DMS 273 treated with DMSO at 0.1 percent for 48 hours (cell line): ENCODE measurements at places on chromosomes 4 and X.
A peak's percentile ranks its signal among the peaks of the same experiment; 100 is the strongest.

DNA sequence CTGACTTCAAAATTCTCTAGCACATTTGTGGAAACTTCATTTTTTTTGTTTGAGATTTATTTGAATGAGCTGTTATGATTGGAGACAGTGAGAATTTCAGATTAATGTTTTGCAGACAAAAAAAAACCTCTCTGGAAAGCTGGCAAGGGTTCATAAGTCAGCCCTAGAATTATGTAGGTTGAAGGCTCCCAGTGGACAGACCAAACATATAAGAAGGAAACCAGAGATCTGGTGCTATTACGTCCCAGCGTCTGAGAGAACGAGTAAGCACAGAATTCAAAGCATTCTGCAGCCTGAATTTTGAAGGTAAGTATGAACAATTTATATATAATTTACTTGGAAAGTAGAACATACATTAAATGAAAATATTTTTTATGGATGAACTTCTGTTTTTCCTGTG lies at the start of gene AGTR2:
AGTR2 (plus strand) TSS at position 234 of the 400 bp plus-strand sequence. CDS start 1,537 bp downstream, outside the sequence.
- DNase-seq: no peak

DNA sequence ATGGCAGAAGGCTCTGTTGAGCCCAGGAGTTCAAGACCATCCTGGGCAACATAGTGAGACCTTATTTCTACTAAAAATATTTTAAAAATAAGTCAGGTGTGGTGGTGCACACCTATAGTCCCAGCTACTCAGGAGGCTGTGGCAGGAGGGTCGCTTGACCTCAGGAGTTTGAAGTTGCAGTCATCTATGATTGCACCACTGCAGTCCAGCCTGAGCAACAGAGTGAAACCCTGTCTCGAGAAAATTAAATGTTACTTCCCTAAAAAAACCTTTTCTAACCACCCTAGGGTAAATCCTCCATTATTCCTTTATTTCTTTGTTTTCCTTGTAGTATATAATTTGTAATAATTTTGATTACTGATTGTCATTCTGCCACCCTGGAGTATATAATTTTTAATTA lies 7.9 kb downstream of the FAM200B start:
- DNase-seq: no peak

- DNase-seq: no peak
These were observed 47.6 kb upstream of the DRP2 start for GRCh38 chrX:101171883-101172400.

DNA sequence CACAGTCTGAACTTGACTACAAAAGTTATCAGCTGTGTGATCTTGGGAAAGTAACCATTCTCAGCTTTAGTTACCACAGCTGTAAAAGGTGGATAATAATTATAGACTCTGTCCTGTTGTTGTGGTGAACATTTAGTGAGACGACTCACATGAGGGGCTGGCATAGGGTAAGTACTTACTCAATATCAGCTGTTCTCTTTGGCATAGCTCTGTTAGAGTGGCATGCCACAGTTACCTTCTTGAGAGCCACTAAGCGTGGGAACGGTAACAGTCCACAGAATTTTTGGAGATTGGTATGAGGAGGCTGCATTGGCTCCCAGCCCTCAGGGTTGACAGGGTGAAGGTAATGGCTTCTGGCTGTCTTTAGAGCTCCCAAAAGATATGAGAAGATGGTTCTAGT lies 13.2 kb upstream of the HAND2 start:
- DNase-seq: no peak

DNA sequence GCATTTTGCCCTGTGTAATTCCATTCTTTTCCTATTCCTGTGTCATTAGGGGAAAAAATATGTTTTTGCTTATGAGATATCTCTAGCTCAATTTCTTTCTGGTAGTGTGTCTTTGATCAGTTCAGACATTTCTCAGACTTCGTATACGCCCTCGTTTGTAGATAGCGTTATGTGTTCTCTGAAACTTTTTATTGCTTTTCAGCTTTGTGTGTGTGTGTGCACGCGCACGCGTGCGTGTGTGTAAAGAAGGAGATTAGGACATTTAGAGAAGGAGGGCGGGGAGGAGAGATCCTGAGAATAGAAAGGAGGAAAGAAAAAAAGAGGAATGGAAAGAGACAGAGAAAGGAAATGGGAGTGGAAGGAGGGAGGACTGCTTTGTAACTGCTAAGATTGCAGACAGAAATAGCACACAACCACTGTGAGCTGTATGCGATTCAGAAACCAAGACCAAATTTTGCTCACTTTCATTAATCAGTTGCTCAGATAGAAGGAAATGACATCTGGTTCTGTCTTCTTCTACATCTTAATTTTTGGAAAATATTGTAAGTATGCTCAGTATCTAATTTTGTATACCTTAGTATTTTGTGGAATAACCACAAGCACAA lies at the start of gene RXFP1:
RXFP1 (plus strand) TSS at position 399 of the 605 bp plus-strand sequence; CDS start at position 494, 95 bp downstream.
- DNase-seq: no peak

- no peak for DNase-seq
These were observed 136.9 kb upstream of the VCX start for GRCh38 chrX:7706032-7706431.

- no peak for DNase-seq
These were observed 490 bp downstream of the RWDD4 start for GRCh38 chr4:183658362-183659028.

GRCh38 chr4:40515398-40516293 lies 114.0 kb downstream of the RBM47 start:
- no peak for DNase-seq

DNA sequence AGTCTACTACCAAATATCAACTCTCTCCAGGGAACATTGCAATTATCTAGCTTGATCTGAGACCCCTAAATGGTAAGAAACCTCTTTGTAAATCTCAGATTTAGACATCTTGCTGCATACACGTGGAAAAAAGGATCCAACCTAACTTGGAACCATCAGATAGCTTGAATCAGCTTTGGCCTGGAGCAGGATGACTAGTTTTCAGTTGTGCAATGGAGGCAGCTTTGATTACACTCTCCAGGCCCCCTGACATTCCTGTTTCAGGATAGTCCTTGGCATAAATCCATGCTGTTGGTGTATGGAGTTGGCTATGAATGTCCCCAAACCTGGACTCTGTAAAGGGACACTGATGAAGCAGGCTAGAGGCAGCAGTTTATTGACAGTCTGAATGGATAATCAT lies 1061.9 kb upstream of the TENM3 start:
- DNase-seq: no peak

GRCh38 chrX:69493766-69494165 lies 10.4 kb upstream of the NALF2 start:
- no peak for DNase-seq

DNA sequence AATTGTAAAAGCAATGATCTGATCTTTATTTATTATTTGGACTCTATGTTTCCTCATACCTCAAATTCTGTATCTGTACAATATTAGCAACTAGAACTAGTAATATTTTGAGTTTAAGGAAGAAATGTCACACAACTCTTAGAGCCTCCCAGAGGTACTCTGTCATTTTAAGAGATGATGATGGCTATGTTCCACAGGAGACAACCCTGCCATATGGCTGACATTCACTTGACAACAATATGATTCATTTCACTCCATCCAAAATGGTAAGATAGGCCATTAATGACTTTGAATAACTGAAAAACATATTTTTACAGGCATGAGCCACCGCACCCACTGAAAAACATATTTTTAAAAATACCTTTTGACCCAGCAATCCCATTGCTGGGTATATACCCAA lies 190.3 kb downstream of the MAML3 start:
- DNase-seq: no peak

DNA sequence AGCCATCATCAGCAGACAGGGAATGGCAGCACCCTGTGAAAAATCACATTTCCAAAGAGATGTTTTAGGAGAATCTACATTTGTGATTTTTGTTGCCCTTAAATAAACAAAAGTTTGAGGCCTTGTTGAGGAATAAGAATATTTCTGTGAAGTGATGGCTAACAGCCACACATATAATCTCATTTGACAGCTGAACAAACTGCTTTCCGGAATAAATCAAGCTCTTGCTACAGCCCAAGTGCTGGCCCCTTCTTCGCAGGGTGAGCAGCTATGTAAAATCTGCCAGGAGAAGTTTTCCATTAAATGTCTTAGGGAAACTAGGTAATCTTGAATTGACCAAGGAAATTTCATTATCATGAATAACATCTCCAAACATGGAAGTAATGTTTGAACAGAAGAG lies 106.4 kb upstream of the GPM6B start:
- no peak for DNase-seq

- DNase-seq: no peak
These were observed 1854.6 kb downstream of the PCDH7 start for GRCh38 chr4:32574803-32575202.

GRCh38 chr4:69642961-69643360 lies 3.5 kb upstream of the UGT2A2 start:
- DNase-seq: no peak

GRCh38 chr4:139099366-139099982 lies 77.5 kb downstream of the ELF2 start:
- DNase-seq: peak; percentile 28

DNA sequence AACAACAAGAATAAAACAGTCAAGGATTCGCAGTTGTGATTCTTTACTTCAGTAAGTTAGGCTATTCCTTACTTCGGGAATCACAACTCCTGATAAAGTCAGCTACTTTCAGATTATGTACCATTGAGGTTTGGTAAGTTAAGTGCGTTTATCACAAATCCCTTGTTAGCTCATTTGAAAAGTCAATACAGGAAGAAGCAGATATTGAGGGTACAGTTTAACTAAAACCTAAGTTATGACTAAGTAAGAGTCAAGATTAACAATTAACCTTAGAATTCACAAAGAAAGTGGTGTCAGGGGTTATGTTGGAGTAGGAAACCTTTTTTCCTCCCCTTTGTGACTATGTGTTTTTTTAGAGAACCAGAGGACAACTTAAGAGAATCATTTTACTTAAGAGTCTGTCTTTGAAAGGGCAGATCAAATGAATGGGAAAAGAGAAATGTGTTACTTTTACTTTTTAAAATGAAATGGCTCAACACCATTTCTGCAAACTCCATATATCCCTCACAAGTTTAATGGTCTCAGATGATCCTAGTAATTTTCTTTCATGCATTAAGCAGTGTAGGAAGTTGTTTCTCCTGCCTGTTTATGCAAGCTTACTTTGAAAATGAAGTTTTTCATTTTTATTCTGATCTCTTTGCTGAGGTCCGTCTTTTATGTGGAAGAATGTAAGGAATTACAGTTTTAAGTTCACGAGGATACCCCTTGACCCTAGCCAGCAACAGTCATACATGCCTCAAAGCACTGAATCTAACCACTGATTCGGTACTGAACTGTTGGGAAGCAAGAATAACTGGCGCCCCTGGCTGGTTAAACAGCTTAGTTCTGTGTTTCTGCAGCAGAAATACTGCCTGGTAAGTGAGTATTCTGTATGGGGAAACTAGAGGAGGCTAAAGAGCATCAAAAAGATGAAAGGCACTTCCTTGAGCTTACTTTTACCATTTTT lies 211.7 kb downstream of the SLC4A4 start:
- DNase-seq: no peak

GRCh38 chr4:86431543-86432116 lies 71.8 kb upstream of the MAPK10 start:
- no peak for DNase-seq

DNA sequence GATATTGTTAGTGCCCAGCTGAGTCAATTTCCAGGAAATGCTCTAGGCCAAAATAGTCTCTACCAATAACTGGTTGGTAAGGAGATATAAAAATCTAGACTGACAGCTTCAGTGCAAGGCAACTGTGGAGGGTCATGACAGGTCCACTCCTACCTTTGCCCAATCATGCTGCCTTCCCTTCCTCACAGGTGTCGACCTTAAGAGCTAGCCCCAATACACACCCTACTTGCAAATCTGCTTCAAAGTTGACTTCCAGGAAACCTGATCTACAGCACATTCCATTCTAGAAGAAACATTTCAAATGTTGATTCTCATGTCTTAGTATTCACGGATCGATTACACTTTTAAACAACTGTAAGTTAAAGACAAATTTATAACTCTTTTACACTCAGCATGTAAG lies 1455.5 kb downstream of the TECRL start:
- no peak for DNase-seq
